Erythroblast (primary cell): ENCODE measurements at places on chromosomes 3 and 15.

DNA sequence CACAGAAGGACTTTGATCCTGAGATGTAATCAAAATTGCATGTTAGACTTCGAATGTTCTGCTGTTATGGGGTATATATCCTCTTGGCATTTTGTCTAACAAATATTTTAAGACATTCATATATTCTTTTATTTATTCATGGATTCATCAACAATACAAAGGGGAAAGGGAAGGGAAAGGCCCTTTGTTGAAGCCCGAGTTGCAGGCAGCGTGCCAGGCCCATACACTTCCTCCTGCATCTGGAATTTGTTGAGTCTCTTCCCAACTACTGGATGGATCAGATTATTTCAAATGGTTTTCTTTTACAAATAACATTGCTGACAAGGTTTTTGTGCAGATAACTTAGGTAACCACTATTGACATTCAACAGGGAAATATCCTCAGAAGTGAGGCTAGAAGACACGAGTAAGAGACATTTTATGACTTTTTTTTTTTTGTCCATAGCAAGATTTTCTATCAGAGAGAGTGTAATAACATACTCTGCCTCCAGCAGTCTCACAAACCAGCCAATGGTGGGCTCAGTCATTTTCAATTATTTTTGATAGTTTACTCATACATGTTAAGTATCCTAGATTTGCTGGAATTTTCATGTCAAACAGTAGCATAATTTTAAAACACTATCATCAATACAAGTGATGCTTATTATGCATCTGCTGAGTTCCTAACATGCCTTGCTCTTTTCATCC, 94.3 kb downstream of the RPL39L start:
- no peak for DNase-seq

- DNase-seq = no peak
Observed at GRCh38 chr3:153274561-153274960, 112.5 kb downstream of the RAP2B start.

- DNase-seq = no peak
Observed at GRCh38 chr3:15368561-15369135, 36.3 kb upstream of the SH3BP5 start.

- peak; percentile 59 for DNase-seq
Observed at GRCh38 chr15:38252481-38253350, at the start of gene SPRED1. Gene SPRED1 (plus strand): TSS chr15:38252836. CDS start chr15:38253186, 350 bp downstream.

GRCh38 chr3:101876142-101876541, 26.8 kb downstream of the NFKBIZ start:
- no peak for DNase-seq

DNA sequence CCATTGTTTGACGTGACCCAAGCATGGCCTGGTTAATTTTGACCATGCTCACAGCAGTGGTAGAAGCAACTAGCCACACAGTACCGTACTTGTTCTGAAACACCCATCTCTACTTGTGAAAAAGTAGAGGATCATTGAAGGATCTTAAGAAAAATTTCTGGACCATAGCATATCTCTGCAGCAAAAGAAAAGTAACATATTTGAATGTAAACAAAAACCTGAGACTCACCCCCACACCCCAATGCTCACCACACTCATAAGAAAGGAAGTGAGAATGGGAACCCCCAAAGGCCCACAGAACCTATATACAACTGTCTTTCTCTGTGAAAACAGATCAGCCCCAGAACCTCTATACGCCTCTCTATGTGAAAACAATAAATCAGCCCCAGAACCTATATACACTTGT, 33.8 kb upstream of the TFRC start:
- DNase-seq = no peak

DNA sequence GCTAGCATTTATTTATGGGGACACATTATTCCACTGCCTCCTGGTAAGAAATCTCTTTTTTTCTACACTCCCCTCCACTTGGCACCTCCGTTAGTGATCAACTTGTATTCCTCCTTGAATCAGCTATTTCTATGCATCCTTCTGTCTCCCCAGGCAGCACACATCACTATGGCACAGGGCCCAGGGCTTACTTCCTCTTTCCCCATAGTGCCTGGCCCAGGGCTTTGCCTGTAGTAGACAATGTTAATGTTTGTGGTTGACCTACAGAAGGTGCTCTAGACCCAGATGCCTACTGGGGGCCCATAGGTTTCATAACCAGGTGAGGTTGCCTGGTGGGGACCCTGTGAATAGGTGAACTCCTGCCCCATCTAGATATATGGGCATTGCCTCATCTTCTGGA, 44.9 kb downstream of the EPHB1 start:
- DNase-seq = no peak

DNA sequence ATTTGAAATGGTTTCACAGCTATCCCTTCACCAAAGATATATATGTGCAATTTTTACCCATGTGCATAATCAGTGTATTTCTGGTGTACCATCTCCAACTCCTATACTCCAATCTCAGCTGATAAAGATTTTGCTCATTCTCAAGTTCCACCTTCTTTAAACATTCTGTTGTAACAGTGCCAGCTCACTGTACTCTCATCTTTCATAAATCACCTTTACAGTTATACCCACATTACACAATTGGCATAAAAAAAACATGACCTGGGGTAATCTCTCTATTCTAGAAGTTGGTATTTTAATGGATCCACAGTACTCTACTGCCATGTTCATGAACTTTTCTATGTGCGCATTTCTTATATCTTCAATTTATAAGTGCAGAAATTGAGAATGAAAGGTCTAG, 339.9 kb upstream of the DPH6 start:
- DNase-seq = no peak

- DNase-seq = no peak
Observed at GRCh38 chr3:9247941-9248521, 1.4 kb downstream of the SRGAP3 start.

- DNase-seq = no peak
Observed at GRCh38 chr3:133211449-133211848, 173.3 kb downstream of the TMEM108 start.

DNA sequence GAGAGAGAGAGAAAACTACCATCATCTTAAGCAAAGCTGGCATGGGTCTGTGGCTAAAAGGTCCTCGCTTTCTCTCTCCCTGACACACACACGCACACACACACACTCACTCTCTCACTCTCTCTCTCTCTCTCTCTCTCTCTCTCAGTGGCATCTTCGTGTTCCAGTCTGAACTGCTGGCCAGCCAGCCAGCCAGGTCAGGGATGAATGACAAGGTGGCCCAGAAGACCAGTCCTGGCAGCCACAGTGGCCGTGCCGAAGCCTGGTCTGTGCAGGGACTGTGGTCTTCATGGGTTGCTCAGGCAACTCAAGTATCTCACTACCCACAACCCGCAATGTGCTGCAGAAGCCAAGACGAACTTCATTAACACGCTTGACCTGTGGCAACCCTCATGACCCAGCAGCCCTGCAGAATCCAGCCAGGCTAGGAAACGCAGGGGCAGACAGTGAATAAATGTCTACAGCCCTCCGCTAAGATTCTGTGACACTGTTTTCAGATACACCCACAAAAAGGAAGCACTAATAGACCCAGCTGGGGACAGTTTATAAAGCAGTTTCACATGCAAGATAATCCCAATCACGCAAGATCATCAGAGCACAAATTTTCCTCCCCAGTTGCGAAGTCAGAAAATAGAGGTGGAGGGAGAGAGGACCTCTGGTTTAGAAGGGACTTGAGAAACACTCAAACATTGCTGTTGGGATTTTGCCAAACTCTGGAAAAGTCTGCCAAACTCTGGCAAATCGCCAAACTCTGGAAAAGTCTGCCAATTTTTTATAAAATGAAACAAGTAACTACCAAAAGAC, 66.4 kb downstream of the XXYLT1 start:
- DNase-seq = peak; percentile 69

GRCh38 chr3:14231145-14231990, 52.8 kb downstream of the LSM3 start:
- peak; percentile 17 for DNase-seq

DNA sequence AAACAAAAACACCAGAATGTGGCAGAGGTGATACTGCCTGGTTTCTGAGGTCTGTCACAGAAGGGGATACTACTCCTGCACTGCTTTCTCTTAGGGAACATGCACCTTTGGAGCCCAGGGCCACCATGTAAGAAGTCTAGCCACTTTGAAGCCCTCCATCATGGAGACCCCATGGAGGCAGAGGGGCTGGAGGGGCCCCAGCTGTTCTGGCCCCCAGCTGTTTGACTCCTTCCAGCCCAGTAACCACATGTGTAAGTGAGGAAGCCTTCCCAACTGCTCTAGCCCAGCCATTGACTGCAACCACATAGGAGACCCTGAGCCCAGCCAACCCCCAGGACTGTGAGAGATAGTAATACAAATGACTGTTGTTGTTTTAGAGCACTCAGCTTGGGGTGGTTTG, 9.0 kb upstream of the IGDCC4 start:
- DNase-seq = no peak

DNA sequence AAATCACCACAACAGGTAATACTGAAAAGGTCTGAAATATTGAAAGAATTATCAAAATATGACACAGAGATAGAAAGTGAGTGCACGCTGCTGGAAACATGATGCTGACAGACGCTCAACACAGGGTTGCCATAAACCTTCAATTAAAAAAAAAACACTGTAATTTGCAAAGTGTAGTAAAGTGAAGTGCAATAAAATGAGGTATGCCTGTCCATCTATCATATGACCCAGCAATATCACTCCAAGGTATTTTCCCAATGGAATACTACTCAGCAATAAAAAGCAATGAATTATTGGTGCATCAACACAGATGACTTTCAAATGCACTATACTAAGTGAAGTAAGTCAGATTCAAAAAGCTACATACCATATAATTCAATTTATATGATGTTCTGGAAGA, 47.6 kb upstream of the SLC12A8 start:
- DNase-seq = no peak

DNA sequence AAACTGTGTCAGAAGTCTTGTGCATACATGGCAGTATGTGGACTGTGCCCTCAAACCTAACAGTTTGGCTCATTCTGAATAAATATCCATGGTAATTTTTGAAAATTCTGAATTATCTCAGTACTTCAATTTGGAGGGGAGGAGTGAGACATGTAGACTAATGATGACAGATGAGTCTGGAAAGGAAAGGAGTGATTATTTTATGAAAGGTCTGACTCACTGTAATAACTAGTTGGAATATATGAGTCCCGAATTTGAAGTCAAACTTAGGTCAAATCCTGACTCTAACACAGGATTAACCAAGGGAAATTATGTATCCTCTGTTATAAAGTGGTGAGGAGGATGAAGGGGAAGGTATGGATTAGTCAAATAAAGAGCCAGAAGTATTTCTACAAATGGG, 38.6 kb downstream of the SUCNR1 start:
- DNase-seq = no peak

DNA sequence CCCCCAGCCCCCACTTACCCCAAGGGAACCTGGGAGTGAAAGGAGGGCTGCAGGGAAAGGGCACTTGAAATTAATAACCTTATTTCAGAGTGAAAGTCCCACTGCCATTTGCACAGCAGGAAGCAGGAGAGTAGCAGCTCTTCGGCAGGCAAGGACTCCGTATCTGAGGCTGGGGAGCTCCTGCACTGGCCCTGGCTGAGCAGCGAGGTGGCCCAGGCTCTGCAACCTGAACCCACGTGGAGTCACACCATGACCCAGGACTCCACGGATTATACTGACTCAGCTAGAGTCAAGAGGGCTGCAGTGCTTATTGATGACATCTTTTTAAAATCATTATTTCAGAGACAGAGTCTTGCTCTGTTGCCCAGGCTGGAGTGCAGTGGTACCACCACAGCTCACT, 214.5 kb downstream of the XXYLT1 start:
- no peak for DNase-seq

- DNase-seq = no peak
Observed at GRCh38 chr15:89851673-89852341, 37.2 kb upstream of the ANPEP start.

- DNase-seq = no peak
Observed at GRCh38 chr15:43893956-43894355, 67.2 kb downstream of the WDR76 start.

- DNase-seq = no peak
Observed at GRCh38 chr15:81229586-81229985, 32.9 kb downstream of the IL16 start.

DNA sequence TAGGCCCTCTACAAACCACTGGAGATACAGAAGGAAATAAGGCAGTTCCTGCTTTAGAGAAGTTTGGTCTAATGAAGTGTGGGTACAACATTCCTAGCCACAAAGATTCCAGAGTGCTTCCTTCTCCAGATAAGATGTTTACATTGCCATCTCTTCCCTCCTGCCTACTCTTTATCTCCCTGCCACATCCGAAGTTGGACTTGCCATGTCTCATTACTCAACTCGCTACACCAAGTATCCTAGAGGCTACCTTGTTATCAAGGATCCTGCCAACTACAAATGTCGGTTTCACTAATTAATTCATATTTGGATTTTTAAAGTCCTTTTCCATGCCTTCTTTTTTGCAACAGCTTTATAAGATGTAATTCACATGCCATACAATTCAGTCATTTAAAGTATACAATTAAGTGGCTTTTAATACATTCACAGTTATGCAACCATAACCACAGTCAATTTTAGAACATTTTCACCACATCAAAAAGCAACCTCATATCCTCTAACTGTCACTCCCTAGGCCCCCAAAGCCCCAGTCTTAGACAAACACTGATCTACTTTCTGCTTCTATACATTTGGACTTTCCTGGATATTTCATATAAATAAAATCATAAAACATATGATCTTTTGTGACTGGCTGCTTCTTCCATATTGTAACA, 53.7 kb upstream of the CSTA start:
- DNase-seq = no peak

DNA sequence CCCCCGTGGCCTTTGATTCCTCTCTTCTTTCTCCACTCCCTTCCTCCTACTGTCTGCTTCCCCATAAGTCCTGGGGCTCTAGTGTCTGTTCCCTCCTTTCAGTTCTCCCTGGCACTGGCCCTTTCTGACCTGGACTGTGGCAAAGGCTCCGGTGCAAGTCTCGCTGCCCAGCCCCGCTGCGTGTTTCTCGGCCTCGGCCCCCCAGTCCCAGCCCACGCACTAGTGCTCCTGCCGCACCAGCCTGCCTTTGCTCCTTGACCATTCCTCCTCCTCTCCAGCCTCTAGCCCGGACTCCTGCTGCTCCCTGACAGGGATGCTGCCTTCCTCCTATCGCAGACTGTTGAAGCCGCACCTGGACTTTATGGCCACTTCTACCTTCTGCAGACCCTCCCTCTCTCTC, 2.1 kb downstream of the TM6SF1 start:
- no peak for DNase-seq

- no peak for DNase-seq
Observed at GRCh38 chr3:153897025-153897723, 224.0 kb upstream of the ARHGEF26 start.

DNA sequence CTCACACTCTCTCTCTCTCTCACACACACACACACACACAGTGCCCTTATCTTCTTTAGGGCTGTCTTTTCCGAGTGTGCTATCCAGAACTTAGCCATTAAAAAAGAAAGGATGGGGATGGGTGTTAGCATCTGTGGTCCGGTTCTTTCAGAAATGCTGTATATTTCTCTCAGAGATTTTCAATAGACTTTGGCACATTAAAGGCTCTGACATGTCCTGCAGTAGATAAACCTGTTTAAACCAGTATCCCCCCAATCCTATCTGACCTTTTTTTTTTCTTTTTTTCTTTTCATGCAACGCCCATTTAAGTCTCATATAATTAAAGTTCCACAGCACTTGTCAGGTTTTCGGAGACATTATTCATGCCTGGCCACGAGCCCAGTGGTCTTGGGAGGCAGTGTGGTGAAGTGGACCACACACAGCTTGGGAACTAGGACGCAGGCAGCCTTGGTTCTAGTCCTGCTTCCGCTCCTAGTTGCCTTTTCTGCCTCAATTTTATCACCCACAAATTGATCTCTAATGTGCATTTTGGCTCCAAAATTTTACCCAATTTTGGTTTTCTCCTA, 13.3 kb downstream of the CAV3 start:
- DNase-seq = no peak
